ENCODE measurements at places on chromosomes 1 and 21. TPM values are rescaled to one million over a fixed set of nuclear protein-coding genes. Genes with fewer than 3 reads are reported as not detected.

GRCh38 chr1:40977716-40978115, 1.8 kb upstream of the CTPS1 start:
- DNase-seq, result no peak

- no peak for DNase-seq
These were observed 56.7 kb downstream of the S1PR1 start for GRCh38 chr1:101293461-101294051.

DNA sequence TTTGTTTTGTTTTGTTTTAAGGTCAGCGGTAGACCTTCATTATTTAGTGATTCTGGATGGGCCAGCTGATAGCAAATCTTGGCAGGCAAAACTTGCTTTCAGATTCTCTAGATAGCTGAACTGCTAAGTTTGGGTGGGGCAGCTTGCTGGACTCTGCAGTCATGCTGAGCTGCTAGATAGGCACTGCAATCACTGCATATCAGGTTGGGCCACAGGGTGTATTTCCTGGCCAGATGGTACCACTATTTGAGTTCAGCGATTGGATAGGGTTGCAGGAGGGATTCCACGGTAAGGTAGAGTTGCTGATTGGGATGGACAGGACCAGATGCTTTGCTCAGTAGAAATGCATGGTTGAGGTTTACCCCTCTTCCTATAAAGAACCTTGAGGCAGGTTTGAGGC, 579.3 kb upstream of the ADGRL4 start:
- no peak for DNase-seq

Gene SAMSN1
- total RNA-seq, result 1.8 TPM

DNA sequence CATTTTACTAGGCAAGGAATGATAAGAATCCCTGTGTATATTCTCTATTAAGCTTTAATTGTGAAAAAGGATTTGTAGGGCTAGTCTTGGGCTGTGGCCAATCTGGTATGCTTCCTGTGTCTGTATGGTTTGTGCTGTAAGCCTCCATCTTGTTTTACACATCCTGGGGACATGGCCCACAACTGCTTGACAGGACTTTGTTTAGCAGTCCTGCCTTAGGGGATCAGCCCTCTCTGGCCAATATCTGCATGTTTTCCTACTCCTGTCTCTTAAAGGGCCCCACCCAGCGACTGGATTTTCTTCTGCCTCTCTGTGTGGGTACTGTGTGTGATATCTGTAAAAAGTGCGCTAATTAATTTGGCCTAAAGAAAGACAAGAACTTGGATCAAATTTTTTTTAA, 813.2 kb downstream of the PLA2G4A start:
- no peak for DNase-seq

Gene TAL1
- 2.6 TPM for total RNA-seq

DNA sequence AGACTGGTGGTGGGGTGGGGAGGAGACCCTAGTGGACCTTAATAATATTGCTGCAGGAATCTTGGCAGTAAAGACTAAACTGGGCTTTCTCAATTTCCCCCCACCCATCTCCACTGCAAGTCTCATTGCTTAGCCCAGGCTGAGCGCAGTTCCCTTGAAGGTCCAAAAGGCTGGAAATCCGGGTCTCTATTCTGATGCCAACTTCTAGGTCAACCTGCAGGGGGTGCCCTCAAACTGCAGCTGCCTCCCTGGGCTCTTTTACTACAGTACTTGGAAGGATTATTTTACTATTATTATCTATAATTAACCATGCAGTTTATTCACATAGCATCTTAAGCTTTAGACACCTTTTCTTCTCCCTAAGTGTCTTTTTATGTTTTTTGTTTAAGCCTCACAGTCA, 85.4 kb upstream of the WARS2 start:
- DNase-seq, result no peak
